SW480 (cell line): ENCODE measurements at places on chromosomes 1 and 21.

- no peak for DNase-seq
Observed at GRCh38 chr1:30638811-30639210, 84.6 kb downstream of the MATN1 start.

DNA sequence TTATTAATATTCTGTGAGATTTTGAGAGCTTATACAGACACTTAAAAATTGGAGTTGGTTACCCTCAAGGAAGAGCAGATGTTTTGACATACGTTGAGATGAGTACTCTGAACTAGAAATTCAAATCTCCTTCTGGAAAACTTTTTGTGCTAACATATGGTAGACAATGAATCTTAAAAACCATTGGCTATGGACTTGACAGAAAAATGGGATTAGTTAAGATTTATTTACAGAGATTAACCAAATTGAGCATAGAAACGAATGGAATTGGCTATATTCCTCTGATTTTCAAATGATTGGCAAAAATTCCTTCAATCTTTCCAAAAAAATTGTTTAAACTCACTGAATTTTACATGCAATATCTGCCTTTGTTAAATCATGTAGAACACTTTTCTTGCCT lies 1392.9 kb downstream of the BRINP3 start:
- DNase-seq: no peak

- DNase-seq: no peak
Observed at GRCh38 chr1:65084066-65084465, 63.9 kb upstream of the AK4 start.

DNA sequence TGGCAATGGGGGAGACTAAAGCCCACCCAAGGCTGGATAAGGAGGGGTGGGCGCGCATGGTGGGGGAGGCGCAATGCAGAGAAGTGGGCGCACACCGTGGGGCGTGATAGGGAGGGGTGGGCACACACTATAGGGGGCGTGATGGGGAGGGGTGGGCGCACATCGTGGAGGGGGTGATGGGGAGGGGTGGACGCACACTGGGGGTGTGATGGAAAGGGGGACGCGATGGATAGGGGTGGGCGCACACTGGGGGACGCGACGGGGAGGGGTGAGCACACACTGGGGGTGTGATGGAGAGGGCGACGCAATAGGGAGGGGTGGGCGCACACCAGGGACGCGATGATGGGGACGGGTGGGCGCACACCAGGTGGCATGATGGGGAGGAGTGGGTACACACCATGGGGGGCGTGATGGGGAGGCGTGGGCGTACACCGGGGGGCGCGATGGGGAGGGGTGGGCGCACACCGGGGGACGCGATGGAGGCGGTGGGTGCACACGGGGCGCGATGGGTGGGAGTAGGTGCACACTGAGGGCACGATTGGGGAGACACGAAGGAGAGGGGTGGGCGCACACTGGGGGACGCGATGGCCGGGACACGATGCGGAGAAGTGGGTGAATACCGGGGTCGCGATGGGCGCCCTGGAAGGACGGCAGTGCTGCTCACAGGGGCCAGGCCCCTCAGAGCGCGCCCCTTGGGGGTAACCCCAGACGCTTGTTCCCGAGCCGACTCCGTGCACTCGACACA lies 929 bp downstream of the SUMO3 start:
- DNase-seq: no peak

DNA sequence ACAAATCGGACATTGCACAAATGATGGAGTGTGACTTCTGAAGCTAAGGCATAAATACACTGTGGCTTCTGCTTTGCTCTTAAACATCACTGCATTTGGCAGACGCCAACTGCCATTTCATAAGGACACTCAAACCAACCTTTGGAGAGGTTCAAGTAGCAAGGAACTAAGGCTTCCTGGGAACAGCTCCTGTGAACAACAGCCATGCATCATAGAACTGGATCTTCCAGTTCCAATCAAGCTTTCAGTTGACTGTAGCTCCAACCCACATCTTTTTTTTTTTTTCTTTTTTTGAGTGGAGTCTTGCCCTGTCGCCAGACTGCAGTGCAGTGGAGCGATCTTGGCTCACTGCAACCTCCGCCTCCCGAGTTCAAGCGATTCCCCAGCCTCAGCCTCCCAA lies 10.7 kb upstream of the HUNK start:
- DNase-seq: no peak

GRCh38 chr1:117368116-117369108 lies 1.2 kb downstream of the MAN1A2 start:
- DNase-seq: peak; percentile 59

DNA sequence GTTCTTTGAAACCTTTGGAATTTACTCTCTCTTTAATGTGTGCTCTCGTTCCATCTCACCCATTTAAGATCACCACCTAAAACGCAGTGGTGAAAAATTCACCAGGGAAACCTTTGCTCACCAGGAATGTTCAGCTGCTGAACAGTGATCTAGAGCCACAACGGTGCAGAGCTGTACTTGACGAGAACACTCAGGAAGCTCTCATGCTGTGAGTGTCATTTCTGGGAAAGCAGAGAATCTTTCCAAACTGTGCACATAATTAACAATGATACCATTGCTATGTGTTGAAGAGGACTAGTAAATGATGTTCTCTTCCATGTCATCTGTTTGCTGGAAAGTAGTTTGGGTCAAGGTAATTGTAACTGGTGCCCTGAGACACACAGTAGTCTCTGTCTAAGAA lies 117.1 kb downstream of the ZZZ3 start:
- DNase-seq: no peak

GRCh38 chr1:75293270-75293669 lies 159.1 kb downstream of the LHX8 start:
- DNase-seq: no peak

GRCh38 chr1:19477284-19478249 lies 7.8 kb downstream of the CAPZB start:
- DNase-seq: no peak

DNA sequence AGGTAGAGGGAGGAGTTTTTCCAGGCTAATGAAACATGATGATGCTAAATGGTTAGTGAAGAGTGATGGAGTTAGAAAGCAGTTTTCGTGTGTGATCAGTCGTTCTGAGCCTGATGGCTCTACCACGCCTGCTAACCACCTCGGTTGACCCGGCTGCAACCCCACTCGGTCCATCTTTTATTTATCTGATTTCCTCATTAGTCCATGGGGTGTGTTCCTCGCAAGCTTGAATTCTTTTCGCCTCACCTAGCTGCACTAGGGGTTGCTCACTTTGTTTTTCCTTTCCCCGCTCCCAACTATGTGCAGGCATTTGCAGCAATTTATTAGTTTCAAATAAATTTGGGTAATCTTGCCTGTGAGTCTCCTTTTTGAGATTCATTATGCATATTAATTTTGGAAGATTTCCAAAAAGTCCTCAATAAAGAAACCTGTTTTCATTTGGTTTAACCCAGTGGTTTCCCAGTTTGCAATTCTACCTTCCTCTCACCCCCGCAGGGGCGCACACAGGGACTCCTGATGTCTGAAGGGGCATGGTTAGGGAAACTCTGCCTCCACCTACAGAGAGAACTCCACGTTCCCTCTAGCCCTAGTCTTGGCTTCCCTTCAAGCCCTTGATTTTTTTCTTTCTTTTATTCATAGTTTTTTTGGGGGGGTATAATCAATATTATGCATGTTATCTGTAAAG lies 12.6 kb downstream of the B3GALT5 start:
- no peak for DNase-seq

DNA sequence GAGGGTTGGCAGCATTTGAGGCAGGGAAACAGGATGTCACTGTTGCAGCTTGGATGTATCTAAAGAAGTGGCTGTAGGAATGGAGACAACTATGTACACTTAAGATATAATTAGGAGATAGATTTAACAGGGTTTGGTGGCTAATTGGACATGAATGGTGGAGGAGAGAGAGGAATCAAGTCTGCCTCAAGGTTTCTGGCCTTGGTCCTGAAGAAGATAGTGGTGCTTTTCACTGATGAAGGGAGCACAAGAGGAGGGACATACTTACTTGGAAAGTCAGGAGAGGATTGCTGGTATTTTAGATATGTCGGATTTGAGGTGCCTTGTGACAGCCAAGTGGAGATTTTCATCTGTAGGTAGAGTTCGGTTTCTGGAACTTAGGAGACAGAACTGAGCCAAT lies 123.9 kb downstream of the ST6GALNAC3 start:
- DNase-seq: no peak

GRCh38 chr1:218315638-218316037 lies 29.5 kb upstream of the TGFB2 start:
- no peak for DNase-seq

GRCh38 chr1:117339866-117340700 lies 27.2 kb upstream of the MAN1A2 start:
- DNase-seq: peak; percentile 7

DNA sequence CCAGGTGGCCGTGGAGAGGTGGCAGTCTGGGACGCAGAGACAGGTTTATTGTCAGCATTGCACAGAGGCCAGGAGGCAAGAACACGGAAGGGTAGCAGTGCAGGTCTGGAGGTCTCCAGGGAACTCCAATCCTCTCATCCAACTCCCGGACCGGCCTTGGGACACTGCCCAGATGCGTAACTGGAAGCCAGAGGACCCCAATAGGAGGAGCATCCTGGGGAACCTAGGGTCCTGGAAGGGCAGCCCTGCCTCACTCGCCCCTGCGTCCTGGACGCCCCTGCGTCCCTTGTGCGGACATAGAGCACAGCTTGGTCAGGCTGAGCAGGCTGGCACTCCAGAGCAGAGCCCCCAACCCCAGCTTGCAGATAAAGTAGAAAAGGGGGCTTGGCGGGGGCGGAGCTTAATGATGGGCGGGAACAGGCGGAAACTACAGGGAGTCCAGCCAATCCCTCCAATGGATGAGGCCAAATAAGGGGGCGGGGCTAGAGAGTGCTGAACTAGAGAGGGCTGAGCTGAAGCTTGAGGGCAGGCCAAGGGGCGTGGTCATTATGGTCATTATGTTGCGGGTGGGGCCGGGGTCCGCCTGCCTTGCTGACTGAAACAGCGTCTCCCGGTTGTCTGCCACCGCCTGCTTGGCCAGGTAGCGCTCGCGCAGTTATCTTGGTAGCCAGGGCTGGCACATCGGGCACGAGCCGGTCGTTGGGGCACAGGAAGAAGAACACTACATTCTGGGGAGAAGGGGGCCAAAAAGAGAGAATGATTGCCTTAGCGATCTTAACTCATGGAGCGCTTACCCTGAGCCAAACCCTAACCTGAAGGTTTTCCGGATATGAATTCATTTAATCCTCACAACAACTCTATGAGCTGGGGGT lies 3.7 kb upstream of the ARHGEF19 start:
- DNase-seq: peak; percentile 43

GRCh38 chr1:207752456-207752998 lies 673 bp downstream of the CD46 start:
- DNase-seq: peak; percentile 50

DNA sequence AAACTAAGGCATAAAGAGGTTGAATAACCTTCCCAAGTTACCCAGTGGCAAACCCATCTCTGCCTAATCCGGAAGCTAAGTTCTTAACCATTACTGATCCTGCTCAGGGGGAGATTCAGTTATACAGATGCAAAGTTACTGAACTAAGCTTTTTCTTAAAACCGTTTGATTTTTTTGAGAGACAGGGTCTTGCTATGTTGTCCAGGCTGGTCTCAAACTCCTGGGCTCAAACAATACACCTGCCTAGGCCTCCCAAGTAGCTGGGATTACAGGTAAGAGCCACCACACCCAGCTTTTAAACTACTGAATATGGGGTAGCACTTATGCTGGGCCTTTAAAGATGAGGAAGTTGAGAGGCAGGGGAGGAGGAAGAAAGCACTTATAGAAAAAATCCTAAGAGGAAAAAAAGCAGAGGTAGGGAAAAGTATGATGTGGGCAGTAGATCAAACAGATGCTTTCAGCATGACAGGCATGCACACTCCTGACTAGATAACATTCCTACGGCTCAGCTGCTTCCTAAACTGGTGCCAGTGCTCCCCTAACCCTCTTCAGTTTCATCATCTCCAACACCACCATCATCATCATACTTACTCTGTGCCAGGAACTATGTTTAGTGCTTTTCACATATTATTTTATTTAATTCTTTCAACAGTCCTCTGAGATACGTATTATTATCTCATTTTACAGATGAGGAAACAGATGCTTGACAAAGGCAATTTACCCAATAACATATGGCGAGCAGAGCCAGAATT lies 5.8 kb downstream of the PAFAH2 start:
- peak; percentile 65 for DNase-seq

DNA sequence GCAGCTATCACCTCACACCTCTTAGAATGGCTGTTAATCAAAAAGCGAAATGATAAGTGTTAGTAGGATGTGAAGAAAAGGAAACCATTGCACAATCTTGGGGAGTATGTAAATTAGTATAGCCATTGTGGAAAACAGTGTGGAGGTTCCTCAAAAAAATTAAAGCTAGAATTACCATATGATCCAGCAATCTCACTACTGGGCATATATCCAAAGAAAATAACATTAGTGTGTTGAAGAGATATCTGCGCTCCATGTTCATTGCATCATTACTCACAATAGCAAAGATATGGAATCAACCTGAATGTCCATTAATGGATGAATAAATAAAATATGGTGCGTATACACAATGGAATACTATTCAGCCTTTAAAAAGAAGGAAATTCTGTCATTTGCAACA lies 68.9 kb downstream of the SNRPE start:
- DNase-seq: no peak

DNA sequence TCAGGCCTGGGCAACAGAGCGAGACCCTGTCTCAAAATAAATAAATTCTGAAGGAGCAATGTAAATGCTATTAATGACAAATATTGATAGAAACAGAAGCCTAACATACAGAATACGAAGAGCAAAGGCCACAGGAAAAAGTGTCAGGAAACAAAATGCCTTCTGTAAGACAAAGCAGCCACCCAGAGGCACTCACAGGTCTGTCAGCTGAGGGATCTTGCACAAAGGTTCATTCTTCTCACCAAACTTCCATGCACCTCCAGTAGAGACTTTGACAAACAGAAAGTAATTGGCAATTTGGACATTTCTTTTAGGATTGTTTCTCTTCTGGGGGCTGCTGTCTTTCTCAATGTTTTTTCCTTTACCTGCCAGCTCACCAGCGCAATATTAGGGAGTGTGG lies 1.2 kb upstream of the ALDH9A1 start:
- DNase-seq: no peak

DNA sequence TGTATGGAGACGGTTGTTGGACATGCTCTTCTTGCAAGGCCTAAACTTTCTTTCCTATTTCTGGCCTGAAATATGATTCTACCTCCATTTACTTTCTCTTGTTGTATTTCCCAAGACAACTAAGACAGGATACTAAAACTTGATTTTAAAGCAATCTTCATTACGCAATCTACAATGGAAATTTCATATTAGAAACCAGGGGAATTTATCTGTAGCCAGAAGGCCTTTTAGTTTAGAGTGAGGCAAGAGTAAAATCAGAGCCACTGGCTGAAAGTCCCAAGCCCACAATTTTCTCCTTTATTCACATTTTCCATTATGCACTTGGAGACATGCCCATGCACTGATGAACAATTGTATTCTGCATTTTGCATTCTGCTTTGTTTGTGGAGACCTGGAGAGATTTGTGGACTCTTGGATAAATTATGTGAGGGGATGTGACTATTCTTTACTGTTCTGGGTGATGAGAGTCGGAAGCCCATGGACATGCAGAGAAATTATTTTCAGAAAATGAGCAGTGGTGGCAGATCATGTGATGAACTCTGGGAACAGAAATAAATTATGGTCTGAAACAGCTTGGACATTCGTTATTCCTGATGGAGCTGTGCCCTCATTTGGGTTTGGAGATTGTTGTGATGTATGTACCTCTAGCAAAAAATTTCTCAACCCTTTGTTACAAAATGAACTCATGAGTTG lies 336.8 kb downstream of the SEC16B start:
- DNase-seq: no peak
